ENCODE measurements at places on chromosomes 3 and 15. TPM values are rescaled to one million over a fixed set of nuclear protein-coding genes. Genes with fewer than 3 reads are reported as not detected.

DNA sequence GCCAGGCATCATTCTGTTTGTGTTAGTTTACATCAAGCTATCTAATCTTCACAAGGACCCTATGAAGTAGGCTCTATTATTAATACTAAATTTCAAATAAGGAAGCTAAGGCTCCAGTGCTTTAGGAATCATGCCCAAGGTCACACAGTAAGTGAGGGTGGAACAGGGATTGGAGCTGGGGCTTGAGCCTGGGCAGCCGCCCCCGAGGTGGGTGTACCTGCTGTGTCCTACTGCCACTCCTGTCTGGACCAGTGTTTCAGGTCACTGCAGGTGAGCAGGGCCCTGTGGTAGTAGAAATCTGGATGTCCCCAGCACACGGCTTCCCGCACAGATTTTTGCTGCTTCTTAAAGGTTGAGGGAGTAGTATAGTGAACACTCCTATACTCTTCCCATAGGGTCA is 6.5 kb downstream of the KLF13 start:
- no peak for DNase-seq

DNA sequence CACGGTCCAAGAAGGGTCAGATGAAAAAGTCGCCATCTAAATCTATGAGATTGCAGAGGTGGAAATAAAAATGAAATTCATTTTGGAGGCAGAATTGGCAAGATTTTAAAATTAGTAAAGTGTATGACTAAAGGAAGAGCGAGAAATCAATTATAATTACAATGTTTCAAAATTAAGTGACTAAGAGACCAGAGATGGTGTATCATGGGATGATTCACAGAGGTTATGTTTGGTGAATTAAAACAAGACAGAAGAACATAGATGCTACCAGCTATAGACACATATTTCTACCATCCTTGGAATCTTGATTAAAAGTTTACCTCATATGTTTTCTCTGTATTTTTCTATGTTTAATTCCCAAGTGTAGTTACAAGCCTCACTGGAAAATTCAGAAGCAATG is 308.9 kb upstream of the DNAJC19 start:
- DNase-seq: no peak

DNA sequence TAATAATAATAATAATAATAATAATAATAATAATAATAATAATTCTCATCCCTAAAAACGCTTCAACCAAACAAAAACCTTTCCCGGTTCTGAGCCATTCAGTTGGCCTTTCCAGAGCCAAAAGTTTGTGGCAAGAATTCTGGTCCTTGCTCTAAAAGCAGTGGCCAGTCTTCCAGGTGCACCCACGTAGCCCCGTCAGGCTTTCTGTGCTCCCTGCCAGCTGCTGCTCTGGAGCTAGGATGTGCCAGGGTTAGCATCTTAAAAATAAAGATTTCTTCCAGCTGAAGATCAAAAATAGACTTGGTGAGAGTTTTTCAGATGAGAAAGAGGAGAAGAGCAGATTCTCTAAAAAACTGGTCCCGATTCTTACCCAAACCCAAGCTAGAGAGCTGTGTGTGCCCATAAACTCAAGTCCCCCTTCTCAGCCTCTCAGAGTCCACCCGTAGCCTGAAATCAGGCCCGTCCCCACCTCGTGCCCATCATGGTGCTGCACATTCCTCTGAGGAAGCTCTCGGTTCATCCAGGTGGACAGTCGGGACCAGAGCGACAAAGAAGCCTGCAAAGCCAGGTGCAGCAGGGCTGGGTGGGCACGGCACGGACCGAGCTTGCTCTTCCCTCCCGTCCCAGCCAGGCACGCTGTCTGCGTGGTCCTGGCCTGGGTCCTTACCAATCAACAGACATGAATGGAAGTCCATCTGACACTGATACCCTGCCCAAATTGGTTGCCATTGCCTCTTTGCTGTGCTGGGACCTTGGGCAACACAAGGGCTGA is 155.6 kb downstream of the LRRC28 start:
- DNase-seq: no peak

- DNase-seq: no peak
Measured at GRCh38 chr3:133977568-133977967, 52.2 kb downstream of the SLCO2A1 start.

- DNase-seq: no peak
Measured at GRCh38 chr15:78681281-78682003, 40.4 kb upstream of the CHRNB4 start.

DNA sequence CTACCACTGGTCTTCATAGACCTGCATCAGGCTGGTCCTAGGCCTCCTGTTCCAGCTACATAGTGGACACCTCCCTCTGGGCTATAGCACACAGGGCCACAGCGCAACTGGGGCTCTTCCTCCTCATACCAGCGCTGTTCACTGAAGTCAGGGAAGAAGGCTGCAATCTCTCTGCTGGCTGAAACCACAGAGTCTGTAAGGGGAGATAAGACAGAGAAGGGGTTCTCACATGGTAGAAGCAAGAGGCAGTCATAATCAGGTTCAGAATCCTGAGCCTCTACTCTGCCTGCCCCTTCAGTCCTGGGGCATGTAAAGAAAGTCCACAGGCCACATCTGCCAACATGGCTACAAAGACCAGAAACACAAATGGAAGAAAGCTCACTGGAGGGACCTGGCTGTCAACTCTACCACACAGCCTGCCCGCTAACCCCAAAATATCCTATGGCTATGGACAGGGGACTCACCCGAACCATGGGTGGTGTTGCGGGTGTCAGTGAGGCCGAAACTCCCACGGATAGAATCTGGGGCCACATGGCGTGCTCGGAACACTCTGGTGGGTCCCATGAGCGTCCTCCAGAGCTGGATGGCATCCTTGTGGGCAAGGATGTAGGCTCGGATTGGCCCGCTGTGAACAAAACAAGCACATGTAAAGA is 38.7 kb downstream of the SPINK8 start:
- DNase-seq: no peak

Gene LRTM1
- total RNA-seq: not detected

Gene P2RY1
- 2.1 TPM for total RNA-seq

Gene SLC2A2
- 1.5 TPM for total RNA-seq

Gene ACP3
- 9.1 TPM for total RNA-seq

Gene IL12A
- not detected for total RNA-seq

Gene ILDR1
- total RNA-seq: 5.4 TPM

Gene PRR20G
- not detected for total RNA-seq
